RPMI8226 (cell line): ENCODE measurements at places on chromosomes 6 and 20.

DNA sequence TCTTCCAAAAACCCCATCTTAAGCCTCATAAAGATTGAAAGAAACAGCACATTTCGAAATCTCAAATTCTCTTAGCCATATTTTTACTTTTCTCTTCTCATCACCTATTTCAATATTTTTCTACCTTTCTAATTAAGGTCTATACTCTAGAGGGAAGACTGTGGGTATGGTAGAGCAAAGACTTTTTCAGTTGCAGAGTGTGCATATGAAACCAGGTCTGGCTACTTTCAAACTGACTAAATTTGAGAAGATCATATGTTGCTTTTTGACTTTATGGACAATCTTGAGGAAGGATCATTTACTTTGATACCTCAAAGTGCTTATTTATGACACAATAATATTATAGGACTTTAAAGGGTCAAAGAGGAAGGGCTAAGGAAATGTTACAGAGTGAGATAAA is 20.7 kb downstream of the FILIP1 start:
- DNase-seq, result no peak

DNA sequence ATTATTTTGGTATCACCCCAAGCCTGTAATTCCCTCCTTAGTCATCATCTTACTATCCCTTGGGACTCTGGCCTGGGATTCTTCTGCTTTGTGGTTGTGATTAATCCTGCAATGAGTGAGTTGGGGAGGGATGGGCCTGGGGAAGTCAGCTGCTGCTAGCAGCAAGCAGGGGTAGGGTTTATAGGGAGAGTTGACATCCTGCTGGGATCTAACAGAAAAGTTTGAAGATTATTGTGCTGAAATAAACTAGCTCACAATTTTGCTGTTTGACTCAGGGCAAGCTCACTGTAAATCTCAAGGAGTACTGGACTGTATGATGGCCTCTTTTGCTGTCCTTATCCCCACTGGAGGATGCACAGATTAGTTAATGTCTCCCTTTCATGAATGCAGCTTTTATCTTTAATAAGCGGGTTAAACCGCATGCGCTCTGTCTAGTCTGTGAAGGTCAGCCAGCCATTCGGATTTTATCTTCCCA is 83.4 kb downstream of the JARID2 start:
- no peak for DNase-seq

GRCh38 chr6:157952861-157953351 is 28.8 kb upstream of the SYNJ2 start:
- DNase-seq, result no peak

DNA sequence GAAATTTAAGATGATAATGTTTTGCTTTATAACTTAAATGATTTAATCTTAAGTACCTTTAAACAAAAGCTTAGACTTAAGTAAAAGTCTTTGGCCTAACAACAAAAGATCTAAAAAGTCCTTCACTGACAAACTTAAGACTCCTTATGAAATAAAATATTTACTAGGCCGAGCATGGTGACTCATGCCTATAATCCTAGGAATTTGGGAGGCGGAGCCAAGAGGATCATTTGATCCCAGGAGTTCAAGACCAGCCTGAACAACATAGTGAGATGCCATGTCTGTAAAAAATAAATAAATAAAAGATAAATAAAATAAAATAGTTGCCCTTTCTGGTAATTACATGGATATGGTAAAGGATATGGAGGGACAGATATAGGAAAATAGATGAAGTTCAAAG is 12.4 kb downstream of the KATNA1 start:
- no peak for DNase-seq

- no peak for DNase-seq
These were observed 155.6 kb downstream of the CD83 start for GRCh38 chr6:14273191-14273590.

DNA sequence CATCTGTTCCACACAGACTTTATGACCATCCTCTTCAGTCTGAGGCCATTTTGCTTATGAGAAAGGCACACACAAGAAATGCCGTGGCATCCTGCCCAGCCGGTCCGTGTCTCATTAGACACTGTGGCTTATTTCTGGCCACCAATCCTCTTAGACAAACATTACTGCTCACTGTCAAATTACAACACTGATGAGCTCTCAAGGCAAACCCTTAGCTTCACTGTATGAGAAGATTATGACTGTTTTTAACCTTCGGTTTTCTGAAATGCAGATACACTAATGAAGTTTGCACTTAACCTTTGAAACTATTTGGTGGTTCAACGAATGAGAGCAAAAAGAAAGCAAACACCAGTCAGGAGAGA is 50.5 kb upstream of the DST start:
- DNase-seq, result no peak

DNA sequence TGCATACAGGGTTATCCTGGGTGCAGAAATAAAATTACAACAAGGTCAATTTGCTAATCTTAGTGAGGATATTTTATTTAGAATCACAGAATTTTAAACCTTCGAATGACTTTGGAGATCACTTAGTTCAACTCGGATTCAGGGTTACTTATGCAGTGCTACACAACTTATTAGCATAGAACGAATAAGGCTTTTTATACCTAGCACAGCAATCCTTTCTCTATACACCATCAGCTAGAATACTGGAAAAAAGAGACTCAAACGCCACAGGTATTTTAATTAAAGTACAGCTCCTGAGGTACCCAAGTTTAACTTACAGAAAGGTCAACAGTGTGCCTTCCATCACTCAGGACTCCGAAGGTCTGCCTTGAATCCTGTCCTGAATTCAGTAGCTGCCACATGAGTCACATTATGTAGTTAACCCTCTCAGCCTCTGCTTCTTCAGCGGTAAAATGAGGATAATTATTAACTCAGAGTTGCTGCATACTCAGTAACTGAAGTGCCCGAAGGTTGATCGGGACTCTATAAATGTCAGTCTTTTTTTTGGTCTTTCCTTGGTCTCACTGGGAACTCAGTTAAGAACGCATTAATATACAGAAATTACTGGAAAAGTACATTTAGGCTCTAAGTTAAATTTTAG is 6.0 kb upstream of the QKI start:
- no peak for DNase-seq

GRCh38 chr6:118913161-118913560 is 19.2 kb downstream of the ASF1A start:
- DNase-seq, result no peak
